ENCODE measurements at places on chromosomes 3 and 15. TPM values are rescaled to one million over a fixed set of nuclear protein-coding genes. Genes with fewer than 3 reads are reported as not detected.

- peak; percentile 64 for DNase-seq
These were observed 575 bp downstream of the TRPM7 start for GRCh38 chr15:50685976-50686468.

- DNase-seq = no peak
These were observed 87.0 kb upstream of the LMOD3 start for GRCh38 chr3:69209413-69209812.

GRCh38 chr3:148879256-148879655, 14.2 kb downstream of the CPA3 start:
- no peak for DNase-seq

DNA sequence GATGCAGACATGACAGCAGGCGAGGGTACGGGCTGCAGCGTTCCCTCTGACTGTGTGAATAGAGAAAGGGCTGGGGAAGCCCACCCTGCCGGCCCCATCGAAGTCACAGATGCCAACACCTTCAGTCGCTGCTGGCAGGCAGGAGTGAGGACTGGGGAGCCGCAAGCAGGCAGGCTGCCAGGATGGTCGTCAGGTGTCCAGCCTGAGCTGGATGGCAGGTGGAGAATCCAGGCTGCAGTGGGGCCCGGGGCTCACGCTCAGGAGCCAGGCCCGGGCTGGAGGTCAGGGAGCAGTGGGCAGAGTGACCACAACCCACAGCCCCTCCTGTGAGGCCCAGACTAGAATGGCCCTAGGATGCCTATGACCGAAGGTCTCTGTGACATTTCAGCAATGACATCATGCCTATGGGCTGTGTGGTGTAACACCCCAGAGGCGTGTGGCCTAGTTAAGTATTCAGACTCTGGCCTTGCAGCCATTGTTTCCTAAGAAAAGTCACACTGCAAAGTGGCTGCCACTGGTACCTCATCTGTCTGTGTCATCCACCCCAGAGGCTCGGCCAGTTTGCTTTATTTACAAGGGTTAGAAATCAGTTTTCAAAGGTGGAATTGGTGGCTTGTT, 15.7 kb downstream of the PRR23E start:
- DNase-seq = no peak

GRCh38 chr15:66830358-66830757, 128.3 kb downstream of the SMAD6 start:
- no peak for DNase-seq

GRCh38 chr3:2958551-2958950, 151.6 kb downstream of the IL5RA start:
- no peak for DNase-seq

DNA sequence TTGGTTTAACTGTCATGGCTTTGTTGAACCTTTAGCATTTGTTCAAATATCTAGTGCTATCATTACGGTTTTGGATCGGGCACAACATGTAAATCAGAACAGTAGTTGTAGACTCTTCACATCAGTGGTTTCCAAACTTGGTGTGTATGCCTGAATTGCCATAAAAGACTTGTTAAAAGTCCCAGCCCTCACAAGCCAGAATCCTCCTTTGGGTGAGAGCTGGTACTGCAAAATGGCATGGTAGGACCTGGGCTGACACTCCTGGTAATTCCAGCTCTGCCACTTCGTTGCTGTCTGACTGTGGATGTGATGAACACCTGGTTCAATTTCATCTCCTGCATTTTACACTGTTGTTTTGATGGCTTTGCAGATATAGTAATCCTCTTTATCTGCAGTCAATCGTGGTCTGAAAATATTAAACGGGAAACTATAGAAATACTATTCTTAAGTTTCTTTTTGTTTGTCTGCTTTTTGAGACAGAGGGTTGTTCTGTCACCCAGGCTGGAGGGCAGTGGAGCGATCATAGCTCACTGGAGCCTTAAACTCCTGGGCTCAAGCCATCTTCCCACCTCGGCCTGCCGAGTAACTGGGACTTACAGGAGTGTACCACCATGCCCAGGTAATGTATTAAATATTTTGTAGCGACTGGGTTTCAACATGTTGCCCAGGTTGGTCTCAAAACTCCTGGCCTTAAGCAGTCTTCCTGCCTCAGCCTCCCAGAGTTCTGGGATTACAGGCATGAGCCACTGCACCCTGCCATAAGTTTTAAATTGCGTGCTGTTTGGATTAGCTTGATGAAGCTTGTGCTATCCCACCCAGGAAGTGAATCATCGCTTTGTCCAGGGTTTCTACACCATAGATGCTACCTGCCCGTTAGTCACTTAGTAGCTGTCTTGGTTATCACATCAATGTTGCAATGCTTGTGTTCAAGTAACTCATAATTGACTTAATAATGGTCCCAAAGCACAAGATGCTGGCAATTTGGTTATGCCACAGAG, 61.6 kb downstream of the RAB7A start:
- DNase-seq = no peak

DNA sequence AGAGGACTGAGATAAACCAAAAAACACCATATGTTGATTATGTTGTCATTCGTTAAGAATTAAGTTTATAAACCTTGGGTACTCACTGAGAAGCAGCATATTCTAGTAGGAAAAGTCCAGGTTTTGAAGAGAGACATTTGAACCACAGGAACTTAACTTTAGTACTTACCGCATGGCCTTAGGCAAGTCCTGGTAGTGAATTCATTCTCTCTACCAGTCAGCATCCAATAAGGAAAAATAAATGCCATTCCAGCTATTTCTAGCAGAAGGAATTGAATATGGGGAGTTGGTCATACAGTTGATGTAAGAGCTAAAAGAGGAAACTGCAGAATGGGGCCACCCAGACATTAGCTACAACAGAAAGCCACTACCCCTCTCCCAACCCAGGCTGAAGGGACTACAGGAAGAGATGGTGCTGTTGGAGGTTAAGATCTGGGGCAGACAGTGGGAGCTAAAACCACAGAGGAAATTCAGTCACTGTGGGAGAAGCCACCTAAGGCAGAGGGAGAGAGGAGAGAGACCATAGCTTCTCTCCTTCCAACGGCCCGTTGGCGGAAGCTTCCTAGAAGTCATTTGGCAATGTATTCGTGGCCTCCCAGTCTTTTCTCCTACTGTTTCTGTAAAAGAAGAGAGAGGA, 133.8 kb upstream of the RARB start:
- DNase-seq = no peak

The ADAMTS9 gene
- total RNA-seq = 9.9 TPM

The CD200R1 gene
- 0.44 TPM for total RNA-seq

The ZNF620 gene
- total RNA-seq = 1.9 TPM

The OXTR gene
- 0.12 TPM for total RNA-seq

The FAM3D gene
- total RNA-seq = not detected

The NEO1 gene
- total RNA-seq = 13.2 TPM

All from right lobe of liver (tissue), 6 donors.